ENCODE measurements at places on chromosomes 5 and 9. TPM values are rescaled to one million over a fixed set of nuclear protein-coding genes. Genes with fewer than 3 reads are reported as not detected.

DNA sequence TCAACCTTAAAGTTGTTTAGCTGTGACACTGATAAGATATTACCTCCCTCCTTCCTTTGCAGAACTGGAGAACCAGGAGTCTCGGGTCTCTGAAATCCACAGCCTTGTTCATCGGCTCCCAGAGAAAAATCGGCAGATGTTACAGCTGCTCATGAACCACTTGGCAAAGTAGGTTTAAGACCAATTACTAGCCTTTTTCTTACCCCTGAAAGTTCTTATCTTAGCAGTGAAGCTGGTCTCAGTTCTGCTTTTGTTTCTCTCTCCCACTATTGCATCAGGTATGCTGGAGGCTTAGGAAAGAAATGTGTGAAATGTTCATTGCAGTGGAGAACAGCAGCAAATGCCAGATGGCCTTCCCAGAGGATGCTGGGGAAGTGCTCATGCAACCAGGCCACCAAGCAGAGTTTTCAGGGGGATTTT lies 287.4 kb downstream of the ARHGAP26 start:
- H3K27ac ChIP-seq = no peak overlapping the region
- H3K27me3 ChIP-seq = no peaks in the 10 kb centered on the region
- no peak for DNase-seq

GRCh38 chr5:34538026-34538672 lies 118.0 kb upstream of the RAI14 start:
- no peak overlapping the region for H3K4me3 ChIP-seq
- peaks cover 25% of the 10 kb centered on the region for H3K27me3 ChIP-seq
- no peaks in the 10 kb centered on the region for H3K4me1 ChIP-seq
- no peak overlapping the region for H3K27ac ChIP-seq
- DNase-seq = no peak

GRCh38 chr5:54748527-54748926 lies 231.0 kb downstream of the SNX18 start:
- H3K27ac ChIP-seq = no peak overlapping the region
- no peak overlapping the region for H3K4me3 ChIP-seq
- H3K36me3 ChIP-seq = no peaks in the 10 kb centered on the region
- peaks cover 35% of the 10 kb centered on the region for H3K4me1 ChIP-seq

DNA sequence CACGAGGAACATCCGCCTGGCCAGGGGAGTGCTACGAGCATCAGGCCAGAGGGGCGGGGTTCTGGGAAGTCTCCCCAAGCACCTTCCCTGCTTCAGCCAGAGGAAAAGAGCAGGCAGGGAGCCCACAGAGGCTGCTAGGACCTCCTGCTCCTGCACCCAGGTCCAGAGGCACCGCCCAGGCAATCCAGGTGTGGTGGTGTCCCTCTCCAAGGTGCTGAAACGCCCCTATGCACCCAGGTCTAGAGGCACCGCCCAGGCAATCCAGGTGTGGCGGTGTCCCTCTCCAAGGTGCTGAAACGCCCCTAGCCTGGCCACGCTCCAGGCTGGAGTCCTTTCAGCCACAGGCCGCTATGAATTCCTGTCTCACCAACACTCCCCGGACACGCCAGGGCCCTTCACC lies 10.7 kb upstream of the UBAC1 start:
- peaks cover 29% of the 10 kb centered on the region for H3K27me3 ChIP-seq
- H3K27ac ChIP-seq = no peak overlapping the region
- peaks cover 7% of the 10 kb centered on the region for H3K4me1 ChIP-seq
- no peak for DNase-seq
- no peak overlapping the region for H3K4me3 ChIP-seq

DNA sequence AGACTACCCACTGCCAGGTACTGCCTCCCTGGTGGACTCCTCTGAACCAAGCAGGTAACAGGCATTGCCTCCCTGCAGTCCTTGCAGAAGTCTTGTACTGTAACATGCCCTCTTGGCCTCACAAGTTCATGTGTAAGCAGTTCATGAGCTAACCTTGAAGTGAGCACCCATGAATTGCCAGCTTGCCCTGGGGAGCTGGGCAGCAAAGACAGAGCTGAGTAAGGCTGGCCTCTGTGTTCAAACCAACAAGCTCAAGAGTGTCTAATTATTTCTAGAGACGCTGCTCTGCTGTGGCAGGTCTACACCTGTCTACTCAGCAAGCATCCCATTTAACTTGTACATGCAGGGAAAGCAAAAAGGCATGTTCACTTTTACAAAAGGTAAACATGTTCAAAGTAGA lies 113.5 kb downstream of the FEM1C start:
- H3K4me3 ChIP-seq = no peak overlapping the region
- no peaks in the 10 kb centered on the region for H3K36me3 ChIP-seq
- no peak for DNase-seq
- no peaks in the 10 kb centered on the region for H3K27me3 ChIP-seq
- H3K27ac ChIP-seq = no peak overlapping the region

GRCh38 chr9:116060631-116061030 lies 93.0 kb upstream of the PAPPA start:
- no peak for DNase-seq
- H3K4me3 ChIP-seq = no peak overlapping the region
- H3K36me3 ChIP-seq = no peaks in the 10 kb centered on the region
- H3K4me1 ChIP-seq = no peaks in the 10 kb centered on the region

DNA sequence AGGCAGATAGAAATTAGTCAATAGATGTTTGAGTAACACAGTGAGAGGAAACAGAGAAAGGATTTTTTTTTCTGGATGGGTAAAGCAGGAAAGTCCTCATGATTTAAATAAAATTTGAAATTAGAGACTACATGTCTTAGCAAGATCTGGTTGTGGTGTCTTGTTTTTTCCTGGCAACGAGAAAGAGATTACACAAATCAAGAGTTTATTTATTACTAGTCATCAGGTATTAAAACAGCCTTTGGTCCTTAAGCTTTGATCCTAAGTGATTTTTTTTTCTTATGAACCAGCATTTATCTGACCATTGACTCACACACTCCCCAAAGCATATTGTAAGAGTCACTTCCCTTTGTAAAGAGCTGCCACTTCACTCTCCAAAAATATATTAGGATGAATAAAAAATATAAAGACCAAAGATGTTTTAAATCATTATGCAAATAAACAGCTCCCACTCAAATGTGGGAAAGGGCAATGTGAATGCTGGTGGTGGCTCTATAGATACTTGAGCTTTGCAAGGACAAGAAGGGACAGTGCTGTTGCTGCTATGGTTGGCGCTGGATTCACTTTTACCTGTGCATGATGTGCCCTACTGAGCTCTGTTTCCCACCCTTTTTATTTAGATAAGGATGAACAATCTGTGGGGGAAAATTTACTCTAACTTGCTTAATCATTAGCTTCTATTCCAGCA lies 1726.5 kb downstream of the MAT2B start:
- H3K36me3 ChIP-seq = no peaks in the 10 kb centered on the region
- no peak for DNase-seq
- H3K27me3 ChIP-seq = no peaks in the 10 kb centered on the region
- no peaks in the 10 kb centered on the region for H3K4me1 ChIP-seq
- H3K27ac ChIP-seq = no peak overlapping the region

DNA sequence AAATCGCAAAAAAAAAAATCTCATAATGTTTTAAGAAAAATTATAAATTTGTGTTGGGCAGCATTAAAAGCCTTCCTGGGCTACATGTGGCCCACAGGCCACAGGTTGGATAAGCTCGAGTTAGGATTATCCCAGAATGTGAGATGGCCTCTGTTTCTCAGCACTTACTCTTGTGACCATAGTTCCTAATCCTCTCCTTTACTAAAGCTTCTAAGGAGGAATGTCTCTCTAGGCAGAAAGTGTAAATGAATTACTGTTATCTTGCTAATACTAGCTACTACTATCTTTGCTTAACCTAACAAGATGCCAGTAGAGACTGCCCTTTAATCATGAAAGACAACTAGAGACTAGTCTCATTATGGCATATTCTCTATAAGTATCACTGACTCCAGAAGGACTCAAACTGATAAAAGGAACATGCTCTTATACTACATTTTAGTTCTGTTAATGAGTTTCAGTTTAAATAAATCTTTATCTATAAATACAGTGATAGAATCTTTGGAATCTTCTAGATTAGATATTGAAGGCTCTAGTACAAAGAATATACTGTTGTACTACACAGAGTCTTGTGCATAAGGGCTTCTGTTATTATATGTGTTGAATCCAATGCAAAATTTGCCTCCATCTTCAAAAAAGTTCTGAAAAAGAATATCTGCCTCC lies 13.8 kb downstream of the INVS start:
- H3K4me3 ChIP-seq = no peak overlapping the region
- no peak overlapping the region for H3K27ac ChIP-seq
- H3K27me3 ChIP-seq = no peaks in the 10 kb centered on the region
- no peaks in the 10 kb centered on the region for H3K4me1 ChIP-seq

DNA sequence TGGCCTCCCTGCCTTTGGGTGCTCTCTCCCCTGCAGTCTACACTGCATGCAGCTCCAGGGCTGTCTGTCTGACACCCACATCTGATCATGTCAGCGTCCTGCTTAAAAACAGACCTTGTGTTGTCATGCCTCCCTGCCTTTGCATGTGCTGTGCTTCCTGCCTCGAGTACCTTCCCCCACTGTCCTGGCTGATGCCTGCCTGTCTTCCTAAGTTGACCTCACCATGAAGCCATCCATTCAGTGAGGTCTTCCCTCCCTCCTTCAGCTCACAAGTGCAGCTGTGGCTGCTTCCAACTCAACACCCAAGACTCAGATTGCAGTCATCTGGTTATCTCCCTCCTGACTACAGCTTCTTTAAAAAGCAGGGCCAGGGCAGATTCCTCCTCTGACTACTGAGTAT lies 5.5 kb downstream of the ANGPTL2 start:
- no peaks in the 10 kb centered on the region for H3K36me3 ChIP-seq
- no peak overlapping the region for H3K27ac ChIP-seq
- H3K4me1 ChIP-seq = peaks cover 35% of the 10 kb centered on the region
- H3K4me3 ChIP-seq = no peak overlapping the region
- peaks cover 5% of the 10 kb centered on the region for H3K27me3 ChIP-seq

- peaks cover under 1% of the 10 kb centered on the region for H3K4me1 ChIP-seq
- no peaks in the 10 kb centered on the region for H3K27me3 ChIP-seq
- H3K4me3 ChIP-seq = no peak overlapping the region
- H3K27ac ChIP-seq = no peak overlapping the region
- DNase-seq = no peak
- peaks cover 55% of the 10 kb centered on the region for H3K36me3 ChIP-seq
These were observed 108.8 kb downstream of the PRKACG start for GRCh38 chr9:68905129-68905528.

DNA sequence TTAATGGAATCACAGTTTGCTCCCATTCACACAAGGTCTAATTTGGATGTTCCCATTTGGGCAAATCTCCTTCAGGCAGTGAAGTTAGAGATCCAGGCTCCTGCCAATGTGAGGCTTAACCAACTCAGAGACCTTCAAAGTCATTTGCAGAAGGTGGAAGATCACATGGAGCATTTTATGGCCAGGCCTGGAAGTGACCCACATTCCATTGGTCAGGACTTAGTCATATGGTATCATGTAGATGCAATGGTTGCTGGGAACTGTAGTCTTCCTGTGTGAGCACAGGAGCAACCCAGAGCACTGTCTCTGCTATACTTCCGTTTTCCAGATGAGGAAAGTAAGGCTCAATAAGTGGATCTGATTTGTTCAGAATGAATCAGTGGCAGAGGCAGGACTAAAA lies 292.7 kb upstream of the SMARCA2 start:
- H3K36me3 ChIP-seq = no peaks in the 10 kb centered on the region
- H3K4me1 ChIP-seq = no peaks in the 10 kb centered on the region
- H3K4me3 ChIP-seq = no peak overlapping the region

DNA sequence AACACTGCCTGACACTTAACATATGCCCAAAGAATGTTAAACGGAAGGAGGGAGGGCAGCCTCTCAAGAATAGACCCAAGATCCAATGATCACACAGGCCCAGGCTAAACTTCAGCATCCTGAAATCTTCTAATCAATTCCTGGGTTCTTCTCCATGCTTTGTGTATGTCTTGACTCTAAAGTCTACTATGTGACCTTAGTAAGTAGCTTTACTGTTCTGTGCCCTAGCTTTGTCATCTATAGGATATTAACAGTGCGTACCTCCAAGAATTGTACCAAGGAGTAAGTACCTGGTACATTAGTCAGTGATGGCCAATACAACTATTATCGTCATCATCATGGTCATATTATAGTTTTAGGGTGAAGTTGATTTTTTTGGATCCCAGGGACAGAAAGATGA lies 96.6 kb downstream of the SGCD start:
- no peak overlapping the region for H3K27ac ChIP-seq
- no peaks in the 10 kb centered on the region for H3K4me1 ChIP-seq
- H3K36me3 ChIP-seq = no peaks in the 10 kb centered on the region
- no peak for DNase-seq
- H3K4me3 ChIP-seq = no peak overlapping the region
- H3K27me3 ChIP-seq = peaks cover 3% of the 10 kb centered on the region

GRCh38 chr5:68950125-68950524 lies 143.7 kb upstream of the SLC30A5 start:
- H3K4me3 ChIP-seq = no peak overlapping the region
- no peak for DNase-seq
- H3K27ac ChIP-seq = no peak overlapping the region
- no peaks in the 10 kb centered on the region for H3K36me3 ChIP-seq
- no peaks in the 10 kb centered on the region for H3K4me1 ChIP-seq

- H3K27me3 ChIP-seq = no peaks in the 10 kb centered on the region
- H3K27ac ChIP-seq = no peak overlapping the region
- no peaks in the 10 kb centered on the region for H3K36me3 ChIP-seq
- H3K4me1 ChIP-seq = peaks cover 14% of the 10 kb centered on the region
- DNase-seq = no peak
- H3K4me3 ChIP-seq = no peak overlapping the region
These were observed 15.3 kb downstream of the TNFSF15 start for GRCh38 chr9:114790521-114790920.

ARHGEF39 gene
- total RNA-seq = 0.59 TPM

OTP gene
- total RNA-seq = not detected

HAPLN1 gene
- total RNA-seq = not detected

TAF7 gene
- 86.7 TPM for total RNA-seq

CDH6 gene
- not detected for total RNA-seq

WHRN gene
- 14.5 TPM for total RNA-seq

MRPL41 gene
- 26.0 TPM for total RNA-seq

ADGRD2 gene
- total RNA-seq = not detected

SPINK4 gene
- not detected for total RNA-seq
